GM20000 (cell line): ENCODE measurements at places on chromosomes 7 and 10.
A peak's percentile ranks its signal among the peaks of the same experiment; 100 is the strongest.

DNA sequence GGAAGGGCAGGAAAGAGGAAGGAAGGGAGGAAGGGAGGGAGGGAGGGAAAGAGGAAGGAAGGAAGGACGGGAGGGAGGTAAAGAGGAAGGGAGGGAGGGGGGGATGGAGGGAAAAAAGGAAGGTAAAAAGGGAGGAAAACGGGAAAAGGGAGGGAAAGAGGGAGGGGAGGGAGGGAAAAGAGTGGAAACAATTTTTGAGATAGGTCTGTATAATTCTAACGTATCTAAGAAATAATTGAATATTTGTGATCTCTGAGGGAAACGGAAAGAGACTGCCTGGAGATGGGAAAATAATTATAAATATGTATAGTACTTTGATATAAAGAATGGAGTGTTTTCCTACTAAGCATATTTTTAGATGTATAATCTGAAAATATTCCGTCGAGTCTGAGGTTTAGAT, 158.2 kb upstream of the FOXK1 start:
- no peak for DNase-seq

DNA sequence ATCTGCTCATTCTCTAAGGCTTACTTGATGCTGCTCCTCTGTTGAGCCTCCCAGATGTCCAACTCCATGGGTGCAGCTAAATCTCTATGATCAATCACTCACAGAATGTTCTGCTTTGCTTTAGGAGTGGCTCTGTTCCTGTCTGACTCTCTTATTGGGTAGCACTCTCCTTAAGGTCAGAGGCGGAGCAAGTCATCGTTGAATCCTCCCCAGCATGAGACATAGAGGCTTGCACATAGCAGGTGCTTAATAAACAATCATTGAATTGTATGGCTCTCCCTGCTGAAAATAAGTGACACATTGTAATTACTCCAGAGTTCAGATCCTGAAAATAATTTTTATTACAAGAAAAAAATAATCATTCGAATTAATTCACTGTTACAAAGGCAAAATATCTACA, 69.7 kb downstream of the NPS start:
- no peak for DNase-seq

DNA sequence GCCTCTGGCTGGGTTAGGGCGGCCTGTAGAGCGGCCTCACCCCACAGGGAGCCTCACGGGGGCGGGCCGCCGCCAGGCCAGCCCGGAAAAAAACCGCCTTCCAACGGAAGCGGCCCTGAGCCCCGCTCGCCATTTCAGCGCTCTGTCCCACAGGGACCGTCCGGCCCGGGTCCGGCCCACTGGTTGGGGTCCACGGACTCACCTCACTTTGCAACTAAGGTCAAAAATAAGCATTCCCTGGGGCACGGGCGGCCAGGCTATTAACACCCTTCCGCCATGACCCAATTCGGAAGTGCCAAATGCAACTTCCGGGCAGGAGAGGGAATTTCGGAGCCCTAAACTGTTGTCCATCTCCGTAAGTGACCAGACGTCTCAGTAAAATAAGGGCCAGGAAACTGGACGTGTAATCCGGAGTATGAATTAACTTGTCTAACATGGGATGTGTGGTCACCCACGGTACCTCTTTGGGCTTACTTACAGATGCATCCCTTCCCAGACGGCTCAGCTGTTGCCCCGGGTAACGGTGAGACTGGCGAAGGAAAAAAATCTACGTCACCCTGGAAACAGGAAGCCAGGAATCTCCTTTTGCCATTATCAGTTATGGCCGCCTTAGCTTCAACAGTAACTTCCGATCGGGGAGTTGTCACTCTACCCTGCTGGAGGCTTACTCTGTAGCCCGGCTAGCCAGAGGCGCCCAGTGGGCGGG, at the start of gene BBIP1:
TSS of gene BBIP1 (minus strand) at position 538 of the 706 bp plus-strand sequence. CDS start 1,023 bp downstream, outside the sequence.
- DNase-seq = peak; percentile 95

DNA sequence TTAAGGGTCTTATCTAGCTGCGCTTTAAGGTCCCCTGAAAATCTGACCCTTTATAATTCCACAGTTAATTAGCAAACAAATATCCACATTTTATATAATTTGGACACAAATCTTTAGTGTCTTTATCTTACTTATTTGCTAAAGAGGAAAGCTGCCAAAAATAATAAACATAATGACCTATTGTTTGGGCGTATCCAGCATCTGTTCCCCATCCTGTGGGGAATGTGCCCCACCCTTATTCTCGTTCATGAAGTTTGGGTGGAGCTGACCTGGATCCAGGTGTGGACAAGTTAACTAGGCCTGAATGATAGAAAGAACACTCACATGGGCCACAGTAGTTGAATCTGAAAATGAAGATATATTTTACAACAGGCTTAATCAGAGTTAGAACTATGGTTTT, 218.3 kb downstream of the CRPPA start:
- no peak for DNase-seq

DNA sequence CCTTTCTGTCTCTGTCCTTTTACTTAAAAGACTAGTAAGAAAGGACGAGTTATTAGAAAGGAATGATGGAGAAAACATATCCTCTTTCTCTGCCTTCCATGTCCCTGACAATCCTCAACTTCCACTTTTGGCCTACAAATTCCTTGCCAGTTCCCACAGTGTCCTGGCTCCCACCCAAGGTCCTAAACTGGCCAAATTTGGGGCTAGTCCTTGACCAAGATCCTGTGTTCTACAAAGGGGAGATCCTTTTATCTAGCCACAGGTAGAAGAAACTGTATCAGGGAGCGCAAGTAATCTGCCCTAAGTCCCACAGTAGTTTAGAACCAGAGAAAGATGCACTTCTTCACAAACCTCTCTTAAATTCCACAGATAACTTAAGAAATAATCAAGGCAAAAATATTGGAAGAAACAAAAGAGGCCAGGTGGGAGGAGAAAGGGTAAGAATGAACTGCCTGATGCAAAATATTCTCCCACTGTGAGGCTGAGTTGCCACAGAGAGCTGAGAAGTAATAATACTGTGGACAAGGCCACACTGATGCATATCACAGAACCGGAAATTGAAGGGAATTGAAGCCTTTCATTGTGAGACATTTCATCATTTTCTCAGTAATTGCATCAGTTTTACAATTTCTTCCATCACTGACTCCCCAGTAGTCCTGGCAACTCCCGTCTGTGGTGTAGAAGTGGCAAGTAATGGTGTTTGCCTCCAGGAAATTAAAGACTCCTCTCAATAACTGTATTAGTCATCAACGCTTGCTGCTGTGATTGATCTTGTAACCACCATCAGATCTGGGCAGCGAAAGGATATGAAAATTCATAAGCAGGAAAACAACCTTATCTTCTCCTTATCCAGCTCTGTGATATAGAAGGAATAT, 47.2 kb downstream of the DNAJC12 start:
- DNase-seq = no peak

- DNase-seq = peak; percentile 70
Measured at GRCh38 chr7:47670729-47671128, 88.8 kb upstream of the TNS3 start.
